ENCODE measurements at places on chromosomes 5 and 9.

GRCh38 chr5:147578228-147579024 lies 68.6 kb upstream of the DPYSL3 start:
- DNase-seq: no peak
- no peaks in the 10 kb centered on the region for H3K4me1 ChIP-seq
- no peak overlapping the region for H3K27ac ChIP-seq
- no peak overlapping the region for H3K4me3 ChIP-seq

DNA sequence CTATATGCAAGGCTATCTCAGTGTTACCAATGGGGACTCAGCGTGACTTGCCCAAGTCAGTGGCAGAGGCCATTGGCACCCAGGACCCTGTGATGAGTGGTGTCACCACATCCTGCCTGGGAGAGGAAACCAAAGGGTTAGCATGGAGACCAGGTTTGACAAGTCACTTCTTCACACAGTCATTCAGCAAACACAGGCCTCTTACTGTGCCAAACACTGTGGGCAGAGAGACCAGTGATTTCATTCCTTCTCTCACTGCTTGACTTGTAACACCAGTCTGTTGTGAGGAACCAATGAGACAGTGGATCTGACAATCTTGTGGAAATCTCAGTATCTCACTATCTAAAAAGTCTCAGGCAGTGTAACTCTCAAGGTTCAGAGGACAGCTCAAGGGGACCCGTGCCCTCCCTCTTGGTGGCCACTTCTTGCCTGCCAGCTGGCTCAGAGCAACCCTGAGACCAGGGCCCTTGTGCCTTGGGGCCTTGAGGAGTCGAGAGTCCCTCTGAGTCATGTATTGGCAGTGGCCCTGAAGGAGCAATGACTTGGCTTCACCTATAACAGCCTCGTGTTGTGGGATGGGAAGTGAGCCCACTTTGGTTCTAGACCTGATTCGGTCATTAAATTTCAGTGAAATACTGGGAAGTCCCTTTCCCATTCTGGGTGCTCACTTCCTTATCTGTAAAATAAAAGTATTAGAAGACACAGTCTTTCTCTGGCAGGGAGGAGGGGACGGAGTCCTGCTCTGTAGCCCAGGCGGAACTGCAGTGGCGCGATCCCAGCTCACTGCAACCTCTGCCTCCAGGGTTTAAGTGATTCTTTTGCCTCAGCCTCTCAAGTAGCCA lies 1.6 kb downstream of the FABP6 start:
- no peak overlapping the region for H3K4me3 ChIP-seq

- no peaks in the 10 kb centered on the region for H3K4me1 ChIP-seq
- no peaks in the 10 kb centered on the region for H3K36me3 ChIP-seq
- H3K27ac ChIP-seq: no peak overlapping the region
These were observed 57.0 kb downstream of the GOLM1 start for GRCh38 chr9:86042199-86042978.

DNA sequence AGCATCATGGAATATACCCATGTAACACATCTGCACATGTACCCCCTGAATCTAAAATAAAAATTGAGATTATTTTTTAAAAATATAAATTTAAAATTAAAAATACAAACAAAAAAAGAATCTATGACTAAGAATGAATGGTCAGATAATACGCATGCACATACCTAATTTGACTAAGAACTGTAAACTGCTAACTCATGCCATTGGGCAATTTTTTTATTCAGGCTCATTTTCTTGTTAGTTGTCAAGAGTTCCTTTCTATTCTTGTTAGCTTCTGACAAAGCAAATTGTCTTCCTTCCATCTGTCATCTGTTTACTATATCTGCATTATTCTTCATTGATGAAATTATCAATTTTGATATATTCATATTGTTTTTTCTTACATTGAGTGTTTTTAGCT lies 69.5 kb upstream of the HAND1 start:
- H3K36me3 ChIP-seq: no peaks in the 10 kb centered on the region
- no peaks in the 10 kb centered on the region for H3K27me3 ChIP-seq
- DNase-seq: no peak
- no peak overlapping the region for H3K27ac ChIP-seq
- H3K4me3 ChIP-seq: no peak overlapping the region

DNA sequence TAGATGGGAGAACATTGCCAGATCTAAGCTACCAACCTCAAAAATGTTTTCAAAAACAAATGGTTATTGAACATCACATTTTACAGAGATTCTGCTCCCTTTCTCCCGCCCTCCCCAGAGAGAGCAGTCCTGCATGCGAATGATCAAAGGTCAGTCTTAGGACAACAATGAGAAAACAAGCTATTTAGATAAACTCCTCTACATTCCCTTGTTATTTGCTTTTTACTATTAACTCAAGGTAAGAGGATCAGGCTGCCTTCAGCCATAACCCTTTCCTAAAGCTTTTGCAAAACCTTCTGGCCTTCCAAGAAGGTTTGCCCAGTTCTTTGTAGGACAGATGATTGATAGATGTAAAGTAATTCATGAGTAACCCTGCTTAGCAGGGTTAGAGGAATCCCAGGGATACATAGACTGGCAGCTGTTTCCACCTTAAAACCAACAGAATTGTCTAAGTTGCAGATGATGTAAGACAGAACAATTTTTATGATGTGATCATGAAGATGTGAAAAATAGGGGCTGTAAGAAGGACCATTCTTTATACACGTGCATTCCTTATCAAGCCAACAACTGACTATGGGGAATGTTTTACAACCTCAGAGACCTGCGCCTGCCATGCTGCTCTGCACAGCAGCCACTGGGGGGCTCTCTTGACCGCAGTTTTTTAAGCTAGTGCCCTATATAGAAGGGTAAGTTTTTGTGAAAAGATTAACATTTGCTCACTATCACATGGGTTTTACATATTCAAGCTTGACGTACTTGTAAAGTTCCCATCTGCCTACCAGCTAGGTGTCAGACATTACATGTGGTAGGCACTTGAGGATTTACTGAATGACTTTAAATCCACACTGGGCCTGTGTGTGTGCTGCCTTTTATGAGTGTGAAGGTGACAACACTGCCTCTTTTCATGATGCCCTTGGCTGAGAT lies 2.3 kb upstream of the ZNF782 start:
- peaks cover 9% of the 10 kb centered on the region for H3K4me1 ChIP-seq
- no peaks in the 10 kb centered on the region for H3K36me3 ChIP-seq
- no peaks in the 10 kb centered on the region for H3K27me3 ChIP-seq

DNA sequence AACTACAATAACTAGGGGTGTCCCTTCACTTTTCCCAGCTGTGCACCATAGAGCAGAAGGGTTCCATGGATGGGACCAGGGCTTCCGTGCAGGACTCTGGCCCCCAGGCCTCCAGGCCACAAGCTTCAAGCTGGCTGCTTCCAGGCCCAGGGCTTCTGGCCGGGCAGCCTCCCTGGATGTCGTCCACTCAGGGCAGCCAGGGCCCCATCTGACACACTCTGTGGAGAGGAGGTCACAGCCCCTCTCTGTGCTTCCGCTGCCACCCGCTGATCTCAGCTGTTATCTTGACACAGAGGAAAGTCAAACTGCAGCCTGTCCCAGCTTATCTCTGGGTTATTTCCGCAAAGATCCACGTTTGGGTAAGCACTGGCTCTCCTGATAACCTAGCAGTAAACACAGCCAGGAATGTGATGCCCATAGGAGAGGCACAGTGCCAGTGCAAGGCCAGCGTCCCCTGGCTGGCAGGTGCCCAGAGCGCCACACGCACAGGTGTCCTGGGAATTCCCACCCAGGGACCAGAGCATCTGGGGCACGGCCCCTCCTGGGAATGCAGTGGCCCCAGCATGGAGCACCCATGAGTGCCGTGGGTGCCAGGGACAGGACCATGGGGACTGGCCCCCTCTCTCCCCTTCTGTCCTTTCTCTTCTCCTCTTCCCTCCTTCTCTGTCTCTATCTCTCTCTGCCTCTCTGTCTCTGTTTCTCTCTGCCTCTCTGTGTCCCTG lies 15.6 kb upstream of the SLC6A19 start:
- no peak overlapping the region for H3K27ac ChIP-seq
- DNase-seq: no peak
- no peaks in the 10 kb centered on the region for H3K4me1 ChIP-seq
- no peak overlapping the region for H3K4me3 ChIP-seq

- H3K4me3 ChIP-seq: peak overlapping the region; percentile 18
- no peaks in the 10 kb centered on the region for H3K27me3 ChIP-seq
- DNase-seq: peak; percentile 19
- peaks cover 42% of the 10 kb centered on the region for H3K36me3 ChIP-seq
- peaks cover 64% of the 10 kb centered on the region for H3K4me1 ChIP-seq
These were observed 41.0 kb downstream of the CYFIP2 start for GRCh38 chr5:157306692-157307471.
